Activated CD4-positive, alpha-beta memory T cell treated with anti-CD3 and anti-CD28 coated beads, Interleukin-2, amount 10 ng/mL, durations not matched to agents 7 days and 5 days (primary cell): ENCODE measurements at places on chromosomes 3 and 15. TPM values are rescaled to one million over a fixed set of nuclear protein-coding genes. Genes with fewer than 3 reads are reported as not detected.

- no peak for DNase-seq
These were observed 94.3 kb downstream of the DGKG start for GRCh38 chr3:186267758-186268157.

- DNase-seq = no peak
These were observed 20.5 kb downstream of the DNASE1L3 start for GRCh38 chr3:58190291-58190690.

- no peak for DNase-seq
These were observed 216.1 kb upstream of the ROPN1 start for GRCh38 chr3:124207873-124208485.

Gene PSTPIP1
- total RNA-seq = 187 TPM

Gene RYK
- total RNA-seq = 6.1 TPM

Gene DNASE1L3
- not detected for total RNA-seq
